ENCODE measurements at places on chromosomes 11 and 22. TPM values are rescaled to one million over a fixed set of nuclear protein-coding genes. Genes with fewer than 3 reads are reported as not detected.
A peak's percentile ranks its signal among the peaks of the same experiment; 100 is the strongest.

- no peak for DNase-seq
These were observed 209.5 kb downstream of the NTM start for GRCh38 chr11:131579932-131580387.

- DNase-seq, result no peak
These were observed 30.8 kb downstream of the RSPH14 start for GRCh38 chr22:23110922-23111527.

GRCh38 chr11:35078470-35078735, 60.6 kb upstream of the CD44 start:
- DNase-seq, result no peak

DNA sequence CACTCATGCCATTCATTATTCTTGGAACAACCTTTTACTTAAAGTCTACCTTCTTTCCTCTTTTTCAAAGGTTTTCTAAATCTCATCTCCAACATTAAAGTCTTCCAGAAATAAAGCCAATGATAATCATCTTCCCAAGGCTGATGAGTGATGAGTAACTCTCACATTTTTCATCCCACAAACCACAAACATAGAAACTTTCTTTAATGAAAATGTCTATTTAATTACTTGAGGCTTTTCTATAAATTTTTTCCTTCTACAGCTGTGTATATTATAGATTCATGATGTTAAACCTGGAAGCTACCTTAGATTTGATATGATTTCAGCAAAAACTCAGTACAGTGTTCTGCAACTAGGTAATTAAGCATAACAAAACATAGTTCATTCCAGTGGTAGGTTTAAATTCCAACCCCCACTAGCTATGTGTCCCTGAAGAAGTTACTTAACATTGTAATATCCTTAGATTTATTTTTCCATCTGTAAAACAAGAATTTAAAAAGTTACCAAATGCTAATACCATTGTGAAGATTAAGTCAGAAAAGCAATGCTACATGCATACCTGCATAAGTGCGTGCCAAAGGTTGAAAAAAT, 845.4 kb downstream of the KCNA4 start:
- no peak for DNase-seq

DNA sequence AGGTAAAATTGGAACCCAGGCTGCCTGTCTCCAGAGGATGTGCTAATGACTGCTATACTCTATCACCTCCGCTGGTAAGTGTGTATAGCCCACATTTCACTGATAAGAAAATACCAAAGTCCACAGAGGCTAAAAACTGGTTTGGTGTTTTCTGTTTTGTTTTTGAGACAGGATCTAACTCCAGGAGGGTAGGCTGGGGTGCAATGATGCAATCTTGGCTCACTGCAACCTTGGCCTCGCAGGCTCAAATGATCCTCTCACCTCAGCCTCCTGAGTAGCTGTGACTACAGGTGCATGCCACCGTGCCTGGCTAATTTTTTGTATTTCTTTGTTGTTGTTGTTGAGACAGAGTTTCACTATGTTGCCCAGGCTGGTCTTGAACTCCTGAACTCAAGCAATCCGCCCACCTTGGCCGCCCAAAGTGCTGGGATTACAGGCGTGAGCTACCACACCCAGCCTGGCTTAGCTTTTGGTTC, 409.8 kb downstream of the LARGE1 start:
- no peak for DNase-seq

DNA sequence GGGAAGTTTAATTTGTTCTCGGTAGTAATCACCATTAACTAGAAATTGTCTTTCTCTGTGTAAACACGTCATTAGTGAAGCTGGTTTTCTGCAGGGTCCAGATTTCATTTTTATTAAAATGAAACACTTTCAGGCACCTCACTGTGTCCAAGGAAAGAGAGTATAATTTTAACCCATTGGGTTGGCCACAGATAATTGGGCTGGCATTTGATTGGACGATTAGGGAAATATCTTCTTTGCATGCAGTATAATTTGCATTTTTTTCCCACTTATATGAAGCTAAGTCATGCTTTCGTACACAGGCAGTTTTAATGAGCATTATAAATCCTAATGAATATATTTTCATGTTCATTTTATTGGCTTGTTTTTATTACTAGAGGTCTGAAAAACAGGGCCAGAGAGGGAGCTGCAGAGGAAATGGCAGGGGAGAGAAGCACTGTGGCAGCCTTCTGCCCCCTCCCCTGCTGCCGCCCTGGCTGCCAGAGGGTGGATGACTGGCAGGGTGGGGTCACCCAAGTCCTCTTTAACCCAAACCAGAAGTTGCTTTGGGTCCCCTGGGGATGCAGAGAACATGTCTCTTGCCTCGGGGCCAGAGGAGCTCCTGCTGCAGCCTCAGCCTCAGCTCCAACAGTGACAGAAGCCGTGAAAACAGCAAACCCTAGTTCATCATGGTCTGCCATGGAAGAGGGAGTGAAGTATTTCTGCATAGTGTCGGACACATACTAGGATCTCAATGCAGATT, 93.9 kb downstream of the PKNOX2 start:
- DNase-seq, result no peak

DNA sequence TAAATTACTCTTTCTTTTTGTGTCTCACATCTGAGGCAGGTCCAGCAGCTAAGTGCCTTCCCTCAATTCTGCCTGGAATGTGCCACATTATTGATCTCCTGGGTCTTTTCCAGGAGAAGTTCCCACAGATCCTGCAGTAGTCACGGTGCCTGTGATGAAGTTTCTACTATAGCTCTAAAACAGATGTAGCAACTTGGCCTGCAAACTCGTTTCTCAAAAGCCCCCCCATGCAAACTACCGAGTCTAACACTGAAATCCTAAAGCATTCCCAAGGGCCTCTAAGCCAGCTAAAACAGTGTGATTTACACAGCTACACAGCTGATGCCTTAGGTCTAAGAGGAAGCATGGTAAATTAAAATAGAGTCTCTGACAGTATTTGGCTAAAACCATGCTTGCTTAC, 54.3 kb downstream of the DDI1 start:
- no peak for DNase-seq

DNA sequence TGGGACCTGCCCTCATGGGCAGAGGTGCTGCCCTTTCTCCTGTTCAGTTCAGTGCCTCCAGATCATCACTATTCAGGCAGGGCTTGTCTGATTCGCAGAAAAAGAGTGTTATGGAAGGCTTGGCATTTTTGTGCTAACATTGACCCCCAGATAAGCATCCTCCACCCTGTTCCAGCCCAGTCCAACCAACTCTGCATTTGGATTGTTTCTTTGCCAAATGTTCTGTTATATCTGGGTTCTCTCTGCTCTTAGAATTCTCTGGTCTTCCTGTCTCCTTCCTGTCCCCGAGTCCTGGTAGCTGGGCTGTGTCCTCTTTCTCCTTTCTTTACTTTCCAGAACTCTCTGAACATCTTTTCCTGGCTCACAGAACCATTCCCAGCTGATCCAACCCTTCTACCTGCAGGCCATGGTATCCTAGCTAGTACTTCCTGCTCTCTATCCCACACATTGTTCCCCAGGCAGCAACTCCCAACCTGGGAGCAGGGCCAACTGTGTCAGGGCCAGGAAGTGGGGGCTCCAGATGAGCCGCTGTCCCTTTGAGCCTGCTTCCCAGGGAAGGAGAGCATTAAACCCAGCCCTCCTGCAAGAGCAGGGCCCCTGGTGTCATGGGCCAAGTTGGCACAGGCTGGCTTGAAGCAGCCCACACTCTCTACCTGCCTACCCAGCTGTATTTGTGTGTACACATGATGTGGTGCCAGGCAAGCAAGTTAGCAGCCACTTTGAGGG, 280.7 kb upstream of the CADM1 start:
- no peak for DNase-seq

DNA sequence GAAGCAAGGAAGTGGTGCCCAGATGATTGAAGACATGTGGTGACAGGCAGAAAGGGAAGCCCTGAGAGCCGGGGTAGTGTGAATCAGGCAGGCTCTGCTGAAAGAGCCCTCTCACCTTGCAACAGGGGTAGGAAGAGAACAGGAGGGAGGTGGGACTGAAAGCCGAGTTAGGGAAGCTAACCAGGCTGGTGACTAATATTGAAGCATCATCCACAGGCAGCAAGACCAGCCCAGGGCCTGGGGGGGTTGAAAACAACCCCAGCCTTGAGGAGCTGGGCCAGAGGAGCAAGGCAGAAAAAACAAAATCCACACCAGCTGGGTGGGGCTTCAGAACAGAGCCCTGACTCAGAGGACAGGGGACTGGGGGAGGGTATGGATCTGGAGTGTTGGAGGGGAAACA, 35.0 kb upstream of the CRTAM start:
- no peak for DNase-seq

DNA sequence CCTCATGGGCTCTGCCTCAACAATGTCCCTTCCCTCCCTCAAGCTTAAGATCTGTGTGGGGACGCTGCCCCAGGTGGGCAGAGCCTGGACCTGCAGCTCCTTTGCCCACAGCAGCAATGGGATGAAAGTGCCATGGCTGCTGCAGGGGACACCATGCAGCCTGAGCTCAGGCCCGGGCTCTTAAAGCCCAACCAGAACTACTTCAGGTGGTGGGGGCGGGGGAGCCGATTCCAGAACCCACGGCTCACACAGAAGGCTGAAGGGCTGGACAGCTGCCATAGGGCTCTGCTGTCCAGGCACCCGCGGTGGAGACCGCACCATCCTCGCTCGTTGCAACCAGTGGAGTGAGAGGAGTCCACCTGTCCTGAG, 12.5 kb downstream of the CHID1 start:
- no peak for DNase-seq

DNA sequence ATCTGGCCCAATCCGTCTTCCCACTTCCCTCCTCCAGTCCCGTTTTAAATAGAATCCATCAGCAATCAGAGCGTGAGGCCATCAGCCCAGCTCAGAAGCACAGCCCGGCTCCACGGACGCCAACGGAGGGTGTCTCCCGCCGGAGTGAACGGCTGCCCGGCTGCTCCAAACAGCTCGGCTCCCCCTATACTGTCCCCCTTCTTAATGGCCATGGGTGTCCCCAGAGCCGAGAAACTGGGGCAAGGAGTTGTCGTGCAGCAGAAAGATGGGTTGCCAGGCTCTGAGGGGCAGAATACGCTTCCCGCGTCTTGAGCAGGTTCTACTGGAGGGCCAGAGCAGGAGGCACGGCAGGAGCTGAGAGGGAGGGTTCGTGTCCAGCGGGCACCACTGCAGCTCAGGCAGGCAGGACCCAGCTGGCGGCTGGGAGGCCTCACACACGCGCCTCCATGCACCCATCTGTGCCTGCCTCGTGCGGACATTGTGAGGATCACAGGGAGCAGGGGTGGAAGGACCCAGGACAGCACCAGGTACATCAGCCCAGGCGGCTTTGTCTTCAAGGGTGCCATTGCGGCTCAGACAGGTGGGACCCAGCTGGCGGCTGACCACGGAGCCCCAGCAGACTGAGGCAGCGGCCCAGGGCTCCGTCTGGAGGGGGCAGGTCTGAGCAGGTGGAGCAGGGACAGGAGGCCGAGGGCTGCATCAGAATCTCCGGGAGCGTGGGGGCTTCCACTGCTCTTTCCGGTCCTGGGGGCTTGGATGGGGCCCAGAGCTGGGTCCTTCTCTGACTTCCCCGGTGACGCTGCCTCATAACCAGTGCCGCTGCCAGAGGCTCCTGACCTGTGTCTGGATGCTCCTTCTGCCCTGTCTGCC, 882.7 kb downstream of the BRD1 start:
- peak; percentile 50 for DNase-seq

GRCh38 chr11:117944554-117944953, 15.4 kb upstream of the TMPRSS13 start:
- DNase-seq, result no peak

DNA sequence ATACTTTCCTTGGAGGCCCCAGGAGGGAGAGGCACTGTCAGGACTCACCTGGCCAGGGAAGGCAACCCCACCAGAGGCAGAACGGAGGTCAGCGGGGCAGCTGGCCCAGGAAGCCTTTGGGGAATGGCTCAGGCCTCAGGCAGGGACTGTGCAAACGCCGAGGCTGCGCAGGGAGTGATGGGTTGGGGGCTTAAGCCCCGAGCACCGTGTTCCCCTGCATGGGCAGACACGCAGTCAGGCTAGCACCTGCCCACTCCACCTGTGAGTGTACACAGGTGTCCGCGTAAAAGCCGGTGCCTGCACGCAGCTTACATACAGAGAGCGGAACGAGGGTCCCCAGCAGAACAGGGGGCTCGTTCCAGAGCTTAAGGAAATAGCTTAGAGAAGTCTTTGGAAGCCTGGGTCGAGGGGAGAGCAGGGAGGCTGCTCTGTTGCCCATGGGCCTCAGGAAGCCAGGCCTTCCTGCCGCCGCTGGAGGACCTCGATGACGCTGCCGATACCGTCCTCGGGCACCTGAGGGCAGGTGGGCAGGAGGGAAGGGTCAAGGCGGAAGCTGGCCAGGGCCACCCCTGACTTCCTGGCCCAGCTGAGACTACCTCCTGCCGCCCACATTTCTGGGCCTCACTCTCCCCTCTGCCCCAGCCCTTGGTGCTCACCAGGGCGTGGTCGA, 4.0 kb downstream of the CASTOR1 start:
- DNase-seq, result no peak

DNA sequence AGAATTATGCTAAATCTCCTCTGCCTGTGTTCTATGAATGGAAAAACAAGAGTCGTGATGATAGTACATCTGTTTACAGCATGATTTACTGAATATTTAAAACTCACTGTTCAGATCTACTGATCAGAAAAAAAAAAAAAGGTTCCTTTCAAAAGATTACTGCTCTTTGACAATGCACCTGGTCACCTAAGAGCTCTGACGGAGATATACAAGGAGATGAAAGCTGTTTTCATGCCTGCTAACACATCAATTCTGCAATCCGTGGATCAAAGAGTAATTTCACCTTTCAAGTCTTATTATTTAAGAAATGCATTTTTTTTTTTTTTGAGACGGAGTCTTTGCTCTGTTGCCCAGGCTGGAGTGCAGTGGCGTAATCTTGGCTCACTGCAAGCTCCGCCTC, 30.7 kb downstream of the CLTCL1 start:
- DNase-seq, result no peak

- DNase-seq, result no peak
These were observed 97.5 kb upstream of the ANO3 start for GRCh38 chr11:26234451-26234850.

GRCh38 chr11:9123595-9124304, 32.4 kb upstream of the SCUBE2 start:
- no peak for DNase-seq

DNA sequence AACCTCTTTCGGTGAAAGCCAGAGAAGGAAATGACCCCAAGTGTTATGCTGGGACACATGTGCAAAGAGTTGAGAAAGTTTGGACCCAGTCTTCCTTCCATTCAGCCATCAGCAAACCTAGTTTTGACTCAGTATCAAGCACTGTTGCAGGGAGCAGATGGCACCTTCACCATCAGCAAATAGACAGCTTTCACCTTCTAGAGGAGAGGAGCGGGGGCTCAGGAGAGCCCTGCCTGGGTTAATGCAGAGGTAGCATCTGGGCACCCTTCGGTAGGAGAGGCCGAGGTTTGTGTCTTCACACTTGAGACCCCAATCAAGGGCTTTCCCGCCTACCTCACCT, 16.2 kb upstream of the MFRP start:
- no peak for DNase-seq

- no peak for DNase-seq
These were observed 91.3 kb downstream of the RELT start for GRCh38 chr11:73467505-73467904.

The THOC5 gene
- total RNA-seq, result 62.4 TPM

The NCR3LG1 gene
- 1.8 TPM for total RNA-seq

The OR52N2 gene
- not detected for total RNA-seq

The PRR33 gene
- not detected for total RNA-seq

The NFRKB gene
- 24.4 TPM for total RNA-seq

The MRGPRX4 gene
- not detected for total RNA-seq

The OR8G1 gene
- total RNA-seq, result not detected

The RFPL3 gene
- total RNA-seq, result not detected

The KLHDC7B gene
- total RNA-seq, result not detected

The NLRP10 gene
- total RNA-seq, result not detected
